ENCODE measurements at places on chromosomes 13 and 19.

GRCh38 chr19:1551068-1552040 lies 16.8 kb downstream of the MEX3D start:
- no peak for DNase-seq

DNA sequence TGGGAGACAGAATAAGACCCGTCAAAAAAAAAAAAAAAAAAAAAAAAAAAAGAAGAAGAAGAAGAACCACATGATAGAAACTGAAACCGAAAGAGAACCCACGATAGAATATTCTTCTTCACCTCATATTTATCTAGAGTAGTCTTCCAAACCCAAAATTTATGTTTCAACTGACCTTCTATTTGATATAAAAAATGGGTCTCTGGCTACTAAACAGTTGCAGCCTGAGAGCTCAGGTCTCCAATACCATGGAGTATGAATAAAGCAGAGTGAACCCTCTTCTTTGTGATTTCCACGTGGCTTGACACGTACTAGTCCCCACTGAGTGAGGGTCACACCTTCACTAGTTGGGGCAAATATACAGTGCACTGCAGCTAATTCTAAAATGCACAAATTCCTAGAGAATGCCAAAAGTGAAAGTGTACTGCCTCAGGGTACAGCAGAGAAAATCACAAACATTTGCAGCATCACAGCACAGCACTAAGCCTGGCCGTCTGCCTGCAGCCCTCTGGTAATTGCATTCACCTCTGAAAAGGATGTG lies 30.8 kb upstream of the RFC3 start:
- DNase-seq = peak; percentile 21

DNA sequence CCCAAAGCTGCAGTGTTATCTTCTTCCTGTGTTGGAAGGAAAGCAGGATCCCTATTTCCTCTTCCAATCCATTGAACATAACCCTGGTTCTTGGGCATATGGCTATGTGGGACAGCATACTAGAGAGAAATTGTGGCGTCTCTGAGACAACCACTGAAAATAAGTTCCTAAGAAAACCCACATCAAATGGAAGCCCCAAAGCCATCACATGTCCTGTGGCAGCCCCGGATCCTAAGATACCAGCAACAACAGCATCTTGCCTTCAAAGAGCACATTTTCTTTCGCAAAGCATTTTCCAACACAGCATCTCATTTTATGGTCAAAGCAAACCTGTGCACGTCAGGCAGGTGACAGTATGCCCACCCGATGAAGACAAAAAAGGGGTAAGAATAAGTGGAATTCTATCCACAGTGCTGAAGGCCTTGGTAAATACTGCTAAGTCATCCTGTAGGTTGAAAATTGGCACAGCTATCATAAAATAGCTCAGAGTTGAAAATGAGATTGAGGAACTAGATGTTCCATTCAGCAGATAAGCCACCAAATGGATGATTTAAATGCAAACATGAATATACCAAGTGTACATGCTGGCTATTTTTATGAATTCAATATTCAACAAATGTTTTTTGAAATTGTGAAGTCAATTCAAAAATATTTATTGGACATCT lies 232.2 kb downstream of the DLEU7 start:
- DNase-seq = peak; percentile 25

DNA sequence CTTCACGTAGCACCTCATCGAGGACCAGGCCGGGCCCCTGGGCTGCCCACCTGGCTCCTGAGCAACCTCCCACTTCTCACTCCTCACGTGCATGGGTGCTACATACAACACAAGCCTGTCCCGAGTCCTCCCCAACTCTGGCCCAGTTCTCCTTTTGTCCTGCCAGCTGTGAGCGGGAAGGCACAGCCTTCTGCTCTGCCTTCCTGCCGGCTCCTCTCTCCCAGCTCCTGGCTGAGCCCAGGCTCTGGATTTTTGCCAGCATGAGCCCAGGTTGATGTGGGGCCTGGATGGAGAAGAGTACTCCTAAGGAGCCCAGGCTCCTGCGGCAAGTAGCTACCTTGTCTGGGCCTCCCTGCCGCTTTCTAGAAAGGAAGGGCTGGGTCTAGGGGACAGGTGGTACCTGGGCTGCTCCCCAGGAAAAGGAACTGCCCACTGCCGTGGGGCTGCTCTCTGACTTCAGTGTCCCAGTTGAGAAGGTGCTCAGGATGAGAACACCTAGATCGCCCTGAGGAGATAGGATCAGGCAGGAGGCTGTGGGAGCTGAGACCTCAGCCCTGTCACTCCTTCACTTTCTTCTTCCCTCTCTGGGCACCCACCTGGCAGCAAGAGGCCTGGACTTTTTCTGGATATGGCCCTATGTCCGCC lies 23.6 kb downstream of the LYL1 start:
- no peak for DNase-seq

- DNase-seq = no peak
Measured at GRCh38 chr13:109105899-109106298, 476.5 kb downstream of the MYO16 start.

GRCh38 chr19:51687791-51688670 lies 5.1 kb upstream of the SPACA6 start:
- DNase-seq = no peak

GRCh38 chr13:61880578-61881283 lies 465.1 kb upstream of the PCDH20 start:
- peak; percentile 40 for DNase-seq

- no peak for DNase-seq
Measured at GRCh38 chr13:109021558-109021957, 392.1 kb downstream of the MYO16 start.

DNA sequence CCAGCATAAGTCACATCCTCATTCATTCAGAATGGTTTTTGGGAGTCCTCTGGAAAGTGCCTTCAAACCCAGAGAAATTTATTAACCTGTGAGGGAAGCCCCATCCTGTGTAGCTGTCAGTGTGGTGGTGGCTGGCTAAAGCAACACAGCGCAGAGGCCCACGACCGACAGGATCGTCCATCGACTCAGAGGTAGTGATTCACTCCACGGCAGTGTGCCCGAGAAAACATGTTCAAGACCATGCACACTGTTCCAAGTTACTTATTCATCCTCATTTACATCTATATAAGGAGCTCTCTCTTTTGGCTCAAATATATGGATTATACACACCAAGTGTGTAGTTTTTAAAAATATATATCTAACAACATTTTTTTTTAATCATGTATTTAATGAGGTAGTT lies 96.3 kb upstream of the SLC15A1 start:
- DNase-seq = no peak

DNA sequence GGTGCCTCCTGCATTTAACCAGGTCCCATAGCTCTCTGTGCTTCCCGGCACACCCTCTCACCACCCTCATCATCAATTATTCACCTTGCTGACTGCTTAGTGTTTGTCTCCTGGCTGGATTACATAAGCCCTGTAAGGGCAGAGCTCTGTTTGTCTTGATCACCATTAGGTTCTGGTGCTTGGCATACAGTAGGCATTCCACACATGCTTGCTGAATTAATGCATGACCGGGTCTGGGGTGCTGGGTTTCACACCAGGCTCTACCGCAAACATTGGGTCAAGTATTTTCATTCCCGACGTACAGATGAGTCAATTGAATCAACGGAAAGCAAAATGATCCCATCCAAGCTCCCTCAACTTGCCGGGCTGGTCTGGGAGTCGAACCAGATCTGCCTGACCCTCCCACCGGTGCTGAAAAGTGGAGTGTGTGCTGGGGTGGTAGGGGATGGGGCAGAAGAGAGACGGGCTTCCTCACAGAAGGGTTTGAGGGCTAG lies 28.5 kb downstream of the VAV1 start:
- no peak for DNase-seq

Measured in GDM1 (cell line).